ENCODE measurements at places on chromosomes 11 and 22. TPM values are rescaled to one million over a fixed set of nuclear protein-coding genes. Genes with fewer than 3 reads are reported as not detected.
A peak's percentile ranks its signal among the peaks of the same experiment; 100 is the strongest.

GRCh38 chr22:32617271-32617670, 142.7 kb downstream of the FBXO7 start:
- DNase-seq, result no peak

GRCh38 chr11:11182261-11182660, 170.8 kb downstream of the CSNK2A3 start:
- DNase-seq, result no peak

- peak; percentile 48 for DNase-seq
These were observed 579.3 kb downstream of the BUD13 start for GRCh38 chr11:116193321-116194131.

DNA sequence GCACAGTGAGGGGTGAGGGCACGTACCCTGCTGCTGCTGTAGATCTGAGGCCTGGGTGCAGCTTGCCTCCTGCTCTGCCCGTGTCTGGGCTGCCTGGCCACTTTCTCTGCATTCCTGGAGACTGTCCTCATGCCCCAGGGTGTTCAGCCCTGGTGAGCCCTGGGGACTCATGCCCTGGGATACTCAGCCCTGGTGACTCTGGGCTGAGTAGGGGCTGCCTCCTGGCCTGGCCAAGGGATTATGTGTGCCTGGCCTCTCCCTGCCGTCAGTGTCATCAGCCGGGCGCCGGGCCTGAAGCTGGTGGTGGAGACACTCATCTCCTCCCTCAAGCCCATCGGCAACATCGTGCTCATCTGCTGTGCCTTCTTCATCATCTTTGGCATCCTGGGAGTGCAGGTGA, 94.7 kb downstream of the CACNA1I start:
- no peak for DNase-seq

DNA sequence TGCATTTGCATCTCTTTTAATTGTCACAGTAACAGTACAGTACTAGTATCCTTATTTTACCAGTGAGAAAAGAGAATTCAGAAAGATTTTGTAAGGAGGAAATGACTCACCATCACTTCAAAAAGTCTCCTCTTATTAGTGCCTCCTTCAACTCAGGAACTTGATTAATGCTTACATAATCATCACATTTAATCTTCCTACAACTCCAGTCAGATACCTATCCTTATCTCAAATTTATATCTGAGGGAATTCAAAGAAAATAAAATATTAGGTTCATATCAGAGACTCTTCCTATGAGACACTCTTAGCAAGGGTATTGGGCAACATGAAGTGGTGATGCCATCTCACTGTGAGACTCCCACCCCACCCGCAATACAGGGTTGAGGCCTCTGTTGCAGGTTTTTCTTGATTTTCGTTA, 26.1 kb upstream of the CTSC start:
- DNase-seq, result no peak

DNA sequence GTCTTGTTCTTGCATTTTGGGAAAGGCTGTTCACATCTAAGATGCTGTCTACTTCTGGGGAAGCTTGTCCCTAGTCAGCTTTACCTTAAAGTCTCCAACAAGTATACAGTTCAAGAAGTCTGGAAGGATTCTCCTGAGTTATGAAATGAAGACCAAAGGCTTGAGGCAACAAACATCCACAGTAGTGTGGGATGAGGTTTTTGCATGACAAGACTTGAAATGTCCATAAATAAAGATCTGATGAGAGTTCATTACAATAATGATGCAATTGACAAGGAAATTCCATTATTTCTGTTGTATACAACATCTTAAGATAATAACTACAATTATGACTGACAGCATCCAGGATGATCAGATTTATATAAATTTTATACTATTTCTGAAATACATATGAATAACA, 21.3 kb upstream of the KDM4E start:
- DNase-seq, result no peak

GRCh38 chr11:24064309-24064903, 432.4 kb upstream of the LUZP2 start:
- DNase-seq, result no peak

DNA sequence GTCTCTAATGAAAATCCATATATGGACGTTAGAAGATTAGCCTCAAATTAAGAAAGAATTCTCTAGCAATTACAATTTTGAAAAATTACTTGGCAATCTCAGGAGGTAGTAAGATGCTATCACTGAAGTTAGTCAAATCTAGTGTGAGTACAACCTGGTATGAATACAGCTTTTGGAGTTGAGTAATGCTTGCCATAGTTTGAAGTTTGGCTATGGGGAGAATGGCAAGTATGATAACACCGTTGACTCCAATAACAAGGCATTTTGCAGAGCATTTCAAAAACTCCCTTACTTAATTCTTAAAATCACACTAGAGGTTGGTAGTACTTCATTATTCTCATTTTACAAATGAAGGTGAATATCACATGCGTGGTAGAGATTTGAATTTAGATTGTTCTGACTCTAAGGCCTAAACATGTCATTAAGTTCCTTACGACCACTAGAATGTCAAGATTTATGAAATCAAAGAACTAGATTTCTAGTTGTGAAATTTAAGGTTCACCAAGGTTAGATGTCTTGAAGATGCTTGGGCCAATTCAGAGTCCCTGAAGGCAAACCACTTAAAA, 355.4 kb downstream of the ETS1 start:
- DNase-seq, result no peak

- no peak for DNase-seq
These were observed 391.1 kb downstream of the ETS1 start for GRCh38 chr11:128196235-128196634.

DNA sequence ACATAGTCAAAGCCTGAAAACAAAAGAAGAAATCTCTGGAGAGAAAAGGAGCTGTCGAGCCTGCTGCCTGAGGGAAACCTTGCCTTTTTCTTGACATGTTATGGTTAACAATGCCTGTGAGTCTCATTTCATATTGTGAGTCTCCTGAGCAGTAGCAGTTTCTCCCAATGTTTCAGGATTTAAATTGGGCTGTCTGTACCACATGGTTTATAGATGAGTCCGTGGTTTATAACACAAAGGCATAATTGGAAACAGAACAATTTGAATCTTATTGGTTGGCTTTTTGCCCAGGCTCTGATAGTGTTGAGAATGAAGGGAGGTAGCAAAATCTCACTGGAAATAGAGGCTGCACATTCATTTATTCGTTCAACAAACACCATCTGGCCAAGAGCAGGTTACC, 540.9 kb downstream of the RAB38 start:
- DNase-seq, result no peak

GRCh38 chr11:64854534-64855502, 10.4 kb upstream of the CDC42BPG start:
- peak; percentile 88 for DNase-seq

DNA sequence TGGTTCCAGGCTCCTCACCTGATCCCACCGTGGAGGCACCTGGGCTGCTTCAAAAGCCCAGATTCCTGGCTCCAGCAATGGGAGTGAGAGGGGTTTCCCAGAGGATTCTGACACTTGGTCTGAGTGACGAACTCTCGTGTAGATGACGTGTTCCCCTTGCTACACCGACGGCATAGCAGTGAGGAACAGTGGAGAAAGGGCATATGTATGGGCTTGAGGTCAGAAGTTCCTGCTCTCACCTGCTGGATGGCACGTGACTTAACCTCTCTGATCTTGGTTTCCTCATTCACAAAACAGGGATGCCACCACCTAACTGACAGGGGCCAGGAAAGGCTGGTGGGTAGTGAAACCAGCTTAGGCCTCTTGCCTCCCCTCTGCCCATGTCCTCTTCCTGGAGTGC, 30.0 kb upstream of the ARFGAP3 start:
- DNase-seq, result no peak

DNA sequence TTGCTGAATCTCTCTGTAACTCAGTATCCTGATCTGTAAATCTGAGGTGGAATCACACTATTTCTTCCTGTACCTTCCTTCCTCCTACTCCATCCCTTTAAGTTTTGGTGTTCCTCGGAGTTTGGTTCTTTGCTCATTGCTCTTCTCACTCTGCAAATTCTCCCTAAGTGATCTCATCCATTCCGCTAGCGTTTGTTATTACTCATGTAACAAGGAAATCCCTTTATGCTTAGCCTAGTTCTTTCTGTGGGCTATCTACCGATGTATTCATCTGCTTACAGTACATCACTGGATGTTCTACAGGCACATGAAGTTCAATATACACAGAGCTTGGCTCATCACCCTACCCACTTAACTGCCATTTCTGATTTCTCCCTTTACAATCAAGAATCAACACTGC, 1.6 kb upstream of the CEP295 start:
- no peak for DNase-seq

GRCh38 chr22:17972385-17973191, 51.8 kb downstream of the MICAL3 start:
- DNase-seq, result no peak

DNA sequence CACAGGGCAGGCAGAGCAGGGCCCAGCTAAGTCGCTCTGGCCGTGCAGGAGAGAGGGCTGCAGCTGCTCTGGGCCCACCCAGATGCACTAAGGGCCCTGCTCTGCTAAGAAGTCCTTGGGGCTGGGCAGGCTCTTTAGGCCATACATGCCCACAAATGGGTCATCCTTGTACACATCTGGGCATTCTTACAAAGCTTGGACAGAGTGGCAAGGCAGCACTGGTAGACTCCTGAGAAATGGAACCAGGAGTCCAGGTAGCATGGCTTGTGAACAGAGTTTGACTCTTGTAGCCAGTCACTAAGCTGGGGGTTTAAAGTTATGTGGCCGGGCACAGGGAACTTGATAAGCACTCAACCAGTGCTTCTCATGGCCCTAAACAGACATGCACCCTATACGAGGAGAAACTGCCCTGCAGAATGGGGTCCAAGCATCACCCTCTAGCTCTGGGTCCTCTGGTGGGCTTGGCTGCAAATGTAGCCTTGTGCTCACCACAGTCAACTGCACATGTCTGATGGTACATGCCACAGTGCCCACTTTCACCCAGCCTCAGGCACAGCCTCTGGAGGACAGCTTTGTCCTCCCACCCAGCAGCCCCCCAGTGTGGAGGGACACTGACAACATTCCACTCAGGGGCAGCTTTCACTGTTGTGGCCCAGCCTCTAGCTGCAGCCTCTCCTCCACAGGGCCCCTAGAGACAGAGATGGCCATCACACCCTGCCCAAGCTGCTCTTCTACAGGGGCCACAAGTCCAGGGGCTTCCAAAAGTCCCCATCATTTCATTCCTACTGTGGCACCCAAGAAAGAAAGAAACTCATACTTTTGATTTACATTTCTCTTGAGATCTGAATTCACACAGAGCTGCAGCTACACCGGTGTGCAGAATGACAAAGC, 75.2 kb downstream of the DGCR2 start:
- DNase-seq, result no peak

DNA sequence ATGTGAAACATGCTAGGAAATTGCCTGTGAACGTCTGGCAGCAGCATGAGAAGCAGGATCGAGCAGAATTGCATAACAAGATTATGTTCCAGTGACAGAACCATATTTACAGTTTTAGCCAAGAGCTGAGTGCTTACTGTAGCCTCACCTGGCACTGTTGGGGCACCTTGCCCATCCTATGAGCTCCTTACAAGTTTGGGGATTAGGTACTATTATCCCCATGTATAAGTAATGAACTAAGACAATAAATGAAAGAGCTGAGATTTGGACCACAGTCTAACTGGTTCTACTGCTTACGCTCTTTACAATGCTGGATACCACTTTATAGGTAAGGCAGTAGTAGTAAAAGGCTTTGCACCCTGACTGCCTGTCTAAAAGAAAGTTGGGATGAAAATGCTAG, 17.1 kb upstream of the PATE1 start:
- no peak for DNase-seq

GRCh38 chr11:105781807-105782206, 171.9 kb downstream of the GRIA4 start:
- DNase-seq, result no peak

FAM227A gene
- total RNA-seq, result 0.43 TPM

CCDC116 gene
- 0.24 TPM for total RNA-seq

CFAP300 gene
- 0.38 TPM for total RNA-seq

PANX3 gene
- total RNA-seq, result not detected

GLYAT gene
- total RNA-seq, result 0.22 TPM

OR51I1 gene
- not detected for total RNA-seq

LARGE2 gene
- not detected for total RNA-seq

KCNJ11 gene
- 27.7 TPM for total RNA-seq
